ENCODE measurements at places on chromosomes 6 and 20.

- H3K4me1 ChIP-seq, result no peaks in the 10 kb centered on the region
- DNase-seq, result no peak
- H3K36me3 ChIP-seq, result no peaks in the 10 kb centered on the region
- no peak overlapping the region for H3K27ac ChIP-seq
- H3K27me3 ChIP-seq, result no peaks in the 10 kb centered on the region
- no peak overlapping the region for H3K4me3 ChIP-seq
These were observed 48.7 kb upstream of the HEY2 start for GRCh38 chr6:125700581-125701353.

DNA sequence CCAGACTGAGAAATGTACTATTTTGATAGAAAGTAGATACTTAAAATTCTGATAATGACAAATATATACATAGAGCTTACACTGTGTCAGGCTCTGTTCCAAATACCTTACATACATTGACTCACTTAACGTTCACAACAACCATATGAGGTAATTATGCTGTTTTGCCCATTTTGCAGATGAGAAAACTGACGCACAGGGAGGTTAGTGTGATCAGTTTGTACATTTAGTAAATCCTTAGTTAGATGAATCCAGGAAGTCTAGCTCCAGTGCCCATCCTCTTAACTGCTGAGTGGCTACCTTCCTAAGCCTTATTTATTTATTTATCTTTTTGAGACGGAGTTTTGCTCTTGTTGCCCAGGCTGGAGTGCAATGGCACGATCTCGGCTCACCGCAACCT lies 23.3 kb upstream of the GTF3C6 start:
- H3K36me3 ChIP-seq, result no peaks in the 10 kb centered on the region
- H3K27me3 ChIP-seq, result no peaks in the 10 kb centered on the region
- no peaks in the 10 kb centered on the region for H3K4me1 ChIP-seq
- H3K27ac ChIP-seq, result no peak overlapping the region
- DNase-seq, result no peak
- no peak overlapping the region for H3K4me3 ChIP-seq

- no peak for DNase-seq
- H3K4me1 ChIP-seq, result no peaks in the 10 kb centered on the region
- no peak overlapping the region for H3K4me3 ChIP-seq
- no peak overlapping the region for H3K27ac ChIP-seq
- H3K27me3 ChIP-seq, result peaks cover 56% of the 10 kb centered on the region
These were observed 9.2 kb downstream of the ADAM33 start for GRCh38 chr20:3672547-3673171.

DNA sequence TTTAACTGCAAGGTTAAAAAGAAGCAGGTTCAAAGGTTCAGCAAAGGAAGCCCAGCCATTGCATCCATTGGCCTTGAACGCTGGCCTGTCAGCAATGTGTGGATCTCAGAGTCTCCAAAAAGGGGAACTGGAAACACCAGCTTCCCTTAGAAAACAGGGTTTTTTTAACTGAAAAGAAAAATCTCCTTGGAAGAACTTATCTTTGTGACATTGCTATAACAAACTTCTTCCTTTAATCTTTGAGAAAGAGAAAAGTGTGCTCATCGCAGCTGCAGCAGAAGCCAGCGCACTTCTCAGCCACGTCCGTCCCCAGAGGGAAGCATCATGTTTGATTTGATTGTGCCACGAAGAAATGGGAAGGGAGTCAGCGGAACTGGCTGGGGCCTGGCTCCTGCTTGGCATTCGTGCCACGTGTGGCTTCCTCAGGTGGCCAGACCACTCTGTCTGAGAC lies 215.0 kb downstream of the SYNDIG1 start:
- H3K4me1 ChIP-seq, result no peaks in the 10 kb centered on the region
- DNase-seq, result peak; percentile 5
- H3K4me3 ChIP-seq, result no peak overlapping the region
- no peak overlapping the region for H3K27ac ChIP-seq
- no peaks in the 10 kb centered on the region for H3K36me3 ChIP-seq

- no peak overlapping the region for H3K27ac ChIP-seq
- no peak for DNase-seq
- H3K27me3 ChIP-seq, result no peaks in the 10 kb centered on the region
- no peaks in the 10 kb centered on the region for H3K4me1 ChIP-seq
These were observed 1.7 kb upstream of the KIF25 start for GRCh38 chr6:167995731-167996151.

- no peak overlapping the region for H3K27ac ChIP-seq
- no peak for DNase-seq
- H3K4me3 ChIP-seq, result no peak overlapping the region
- no peaks in the 10 kb centered on the region for H3K36me3 ChIP-seq
These were observed 120.2 kb upstream of the MLN start for GRCh38 chr6:33923857-33924514.

- peak; percentile 55 for DNase-seq
- H3K36me3 ChIP-seq, result no peaks in the 10 kb centered on the region
- no peaks in the 10 kb centered on the region for H3K4me1 ChIP-seq
- no peak overlapping the region for H3K4me3 ChIP-seq
- H3K27me3 ChIP-seq, result no peaks in the 10 kb centered on the region
These were observed 106.5 kb upstream of the LAMP5 start for GRCh38 chr20:9407805-9408421.

DNA sequence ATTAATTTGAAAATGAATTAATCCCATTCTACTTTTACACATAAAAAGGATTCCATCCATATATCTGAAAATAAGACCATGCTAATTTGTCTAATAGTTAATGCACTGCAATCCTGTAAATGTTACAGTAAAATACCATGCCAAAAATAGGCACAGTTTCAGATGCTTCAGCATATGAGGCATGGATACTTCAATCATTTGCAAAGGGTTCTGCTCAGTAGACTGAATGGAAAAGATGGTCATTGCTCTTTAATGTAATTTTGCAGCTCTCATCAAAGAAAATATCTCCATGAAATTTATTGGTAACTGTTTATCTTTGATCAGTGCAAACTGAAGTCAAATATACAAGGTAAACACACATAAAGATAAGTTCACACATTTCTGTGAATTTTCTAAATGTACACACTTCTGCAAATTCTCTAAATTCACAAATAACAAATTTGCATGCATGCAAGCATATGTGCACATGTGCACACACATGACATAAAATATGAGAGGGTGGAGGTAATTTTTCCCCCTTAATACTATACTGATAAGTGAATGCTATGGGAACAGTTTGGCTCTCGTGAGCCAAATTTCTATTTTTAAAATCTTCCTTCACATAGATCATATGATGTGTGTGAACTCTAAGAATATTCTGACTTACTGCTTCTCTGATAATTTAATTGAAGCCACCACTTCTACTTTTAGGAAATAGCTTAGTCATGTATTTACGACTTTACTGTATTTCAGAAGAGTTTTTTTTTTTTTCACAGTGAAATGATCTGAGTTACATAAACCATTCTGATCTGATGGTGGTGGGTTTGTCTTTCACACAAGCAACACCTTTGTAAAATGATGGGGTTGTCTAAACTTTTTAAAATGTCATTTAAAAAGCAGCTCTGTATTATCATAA lies 996.8 kb upstream of the CITED2 start:
- no peak overlapping the region for H3K27ac ChIP-seq
- H3K36me3 ChIP-seq, result no peaks in the 10 kb centered on the region
- no peak for DNase-seq
- no peaks in the 10 kb centered on the region for H3K4me1 ChIP-seq
- H3K4me3 ChIP-seq, result no peak overlapping the region

GRCh38 chr6:142155895-142156757 lies 9.1 kb downstream of the VTA1 start:
- H3K27me3 ChIP-seq, result no peaks in the 10 kb centered on the region
- DNase-seq, result no peak
- H3K4me1 ChIP-seq, result no peaks in the 10 kb centered on the region
- no peak overlapping the region for H3K27ac ChIP-seq
- no peaks in the 10 kb centered on the region for H3K36me3 ChIP-seq

DNA sequence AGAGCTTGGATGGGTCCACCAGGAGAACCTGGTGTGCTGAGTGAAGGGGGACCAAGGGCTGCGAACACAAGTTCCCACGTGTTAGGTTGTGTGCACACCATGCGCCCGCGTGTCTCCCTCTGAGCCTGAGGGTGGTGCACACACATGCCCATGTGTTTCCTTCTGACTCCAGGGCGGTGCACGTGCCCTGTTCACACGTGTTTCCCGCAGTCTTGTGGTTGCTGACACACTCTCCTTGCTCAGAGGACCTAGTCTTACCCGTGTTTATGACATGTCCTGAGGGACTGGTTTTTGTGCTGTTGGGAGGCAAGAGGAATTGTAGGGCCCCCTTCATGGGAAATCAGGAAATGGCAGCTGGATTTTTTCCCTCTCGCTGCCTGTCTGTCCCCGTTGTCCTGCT lies 36.3 kb upstream of the PCMTD2 start:
- no peaks in the 10 kb centered on the region for H3K27me3 ChIP-seq
- no peak for DNase-seq
- no peaks in the 10 kb centered on the region for H3K4me1 ChIP-seq
- no peak overlapping the region for H3K4me3 ChIP-seq

DNA sequence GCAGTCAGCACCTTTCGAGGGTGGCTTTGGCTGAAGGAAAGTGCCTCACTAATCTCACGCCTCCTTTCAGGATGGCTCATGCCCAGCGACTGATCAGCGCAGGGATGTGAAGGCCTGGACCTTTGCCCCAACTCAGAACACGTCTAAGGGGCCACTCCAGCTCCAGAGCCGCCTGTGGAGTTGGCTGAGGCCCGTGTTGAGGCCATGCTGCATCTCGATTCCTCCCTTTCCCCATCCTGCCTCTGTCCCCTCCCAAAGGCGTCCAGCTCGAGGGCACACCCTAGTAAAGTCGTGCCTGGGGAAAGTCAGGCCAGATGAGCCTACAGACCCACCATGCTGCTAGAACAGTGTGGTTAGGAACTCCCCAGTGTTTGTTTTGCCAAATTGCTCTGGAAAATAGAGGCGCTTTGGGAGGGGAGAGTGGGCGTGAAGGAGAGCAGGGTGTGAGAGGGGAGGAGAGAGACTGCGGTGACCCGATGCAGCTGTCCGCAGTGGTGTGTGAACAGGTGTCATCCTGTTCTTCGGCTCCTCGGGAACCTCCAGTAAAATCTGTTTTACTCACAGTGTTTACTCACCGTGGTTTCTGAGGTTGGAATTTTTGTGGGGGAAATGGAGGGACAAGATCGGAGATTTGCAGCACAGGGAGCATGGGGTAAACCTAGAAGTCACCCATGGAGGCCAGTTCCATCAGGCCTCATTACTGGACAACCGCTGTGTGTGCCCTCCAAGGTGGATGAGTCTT lies 85.0 kb upstream of the PMEPA1 start:
- DNase-seq, result no peak
- no peaks in the 10 kb centered on the region for H3K36me3 ChIP-seq
- no peak overlapping the region for H3K4me3 ChIP-seq

DNA sequence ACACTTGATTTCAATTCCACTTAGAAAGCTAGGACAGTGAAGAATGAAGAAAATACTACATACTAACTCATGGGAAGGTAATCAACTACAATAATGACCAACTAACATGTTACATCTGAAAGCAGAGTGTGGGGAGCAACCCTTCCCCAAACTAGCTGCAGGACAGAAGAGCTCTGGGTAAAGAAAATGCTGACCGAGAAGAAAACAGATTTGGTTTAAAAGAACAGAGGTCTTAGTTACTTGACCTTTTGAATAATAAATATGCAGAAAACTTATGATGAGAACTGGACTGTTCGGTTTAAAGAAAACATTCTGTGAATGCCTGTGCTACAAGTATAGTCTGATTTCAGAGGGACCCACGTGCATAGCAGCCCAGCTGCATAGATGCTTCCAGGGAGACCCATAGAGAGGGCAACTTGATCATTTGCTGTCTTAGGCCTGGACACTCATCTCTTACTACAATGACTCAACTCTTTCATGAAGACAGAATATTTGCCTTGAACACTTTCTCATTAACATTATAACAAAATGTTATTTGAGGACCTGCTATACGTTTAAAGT lies 53.5 kb downstream of the RALGAPA2 start:
- no peak overlapping the region for H3K27ac ChIP-seq
- no peaks in the 10 kb centered on the region for H3K4me1 ChIP-seq
- no peaks in the 10 kb centered on the region for H3K36me3 ChIP-seq
- DNase-seq, result no peak
- H3K4me3 ChIP-seq, result no peak overlapping the region
- no peaks in the 10 kb centered on the region for H3K27me3 ChIP-seq

- no peak overlapping the region for H3K27ac ChIP-seq
These were observed 12.4 kb downstream of the KIAA1755 start for GRCh38 chr20:38248133-38248532.

DNA sequence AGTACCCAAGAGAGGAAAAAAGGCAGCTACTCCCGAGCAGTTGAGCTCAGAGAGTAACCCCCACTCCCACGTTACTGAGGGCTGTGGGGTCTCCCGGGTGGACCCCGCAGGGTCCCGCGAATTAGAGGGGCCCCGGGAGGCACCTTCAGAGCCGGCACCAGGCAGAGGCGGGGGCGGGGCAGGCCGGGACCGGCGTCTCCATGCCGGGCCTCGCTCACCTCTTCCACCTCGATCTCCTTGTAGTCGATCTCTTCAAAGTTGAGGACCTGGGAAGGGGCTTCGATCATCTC lies 381 bp downstream of the MAP3K7 start:
- no peaks in the 10 kb centered on the region for H3K27me3 ChIP-seq
- H3K4me1 ChIP-seq, result peaks cover 10% of the 10 kb centered on the region
- H3K36me3 ChIP-seq, result no peaks in the 10 kb centered on the region
- H3K4me3 ChIP-seq, result peak overlapping the region; percentile 96
- peak overlapping the region; percentile 96 for H3K27ac ChIP-seq

DNA sequence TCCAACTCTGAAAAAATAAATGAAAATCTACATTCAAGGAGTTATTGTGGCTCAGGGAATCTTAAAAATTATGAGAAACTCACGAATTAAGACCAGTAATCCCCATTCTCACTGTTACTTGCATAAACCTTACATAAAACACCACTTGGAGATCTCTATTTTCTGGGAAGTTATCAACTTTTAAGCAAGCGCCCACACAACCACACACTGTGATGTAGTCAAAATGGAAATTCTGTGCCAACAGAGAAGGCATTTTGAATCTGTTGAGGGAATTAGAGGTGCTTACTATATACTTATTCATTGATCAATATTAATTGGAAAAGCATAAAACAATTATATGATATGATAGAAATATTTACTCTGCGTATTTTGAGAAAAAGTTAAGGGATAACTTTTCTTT lies 58.7 kb downstream of the HAO1 start:
- no peak overlapping the region for H3K4me3 ChIP-seq
- no peaks in the 10 kb centered on the region for H3K4me1 ChIP-seq
- H3K27me3 ChIP-seq, result no peaks in the 10 kb centered on the region
- H3K27ac ChIP-seq, result no peak overlapping the region
- H3K36me3 ChIP-seq, result no peaks in the 10 kb centered on the region

DNA sequence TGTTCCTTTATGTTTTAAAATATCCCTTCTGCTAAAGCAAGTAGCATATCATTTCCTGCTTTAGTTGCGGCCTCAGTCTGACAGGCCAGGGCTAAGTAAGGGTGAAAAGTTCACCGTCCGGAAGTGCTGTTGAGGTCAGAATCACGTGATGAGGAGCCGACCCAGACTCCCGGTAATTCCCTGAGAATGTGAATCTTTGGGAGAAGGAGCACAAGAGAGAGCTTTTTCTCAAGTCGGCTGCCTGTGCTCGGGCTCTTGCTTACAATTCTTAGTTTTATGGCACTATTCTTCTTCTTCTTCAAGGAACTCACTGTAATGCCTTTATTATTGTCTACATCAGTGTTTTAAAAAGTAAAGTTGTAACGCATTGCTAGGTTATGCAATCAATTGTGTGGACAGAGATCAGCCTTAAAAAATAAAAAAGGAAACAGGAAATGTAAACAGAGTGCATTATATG lies 309.3 kb downstream of the PRL start:
- H3K36me3 ChIP-seq, result no peaks in the 10 kb centered on the region
- peaks cover 5% of the 10 kb centered on the region for H3K4me1 ChIP-seq
- H3K27me3 ChIP-seq, result no peaks in the 10 kb centered on the region
- peak; percentile 55 for DNase-seq
- peak overlapping the region; percentile 37 for H3K4me3 ChIP-seq

- H3K36me3 ChIP-seq, result no peaks in the 10 kb centered on the region
- H3K4me3 ChIP-seq, result no peak overlapping the region
- H3K4me1 ChIP-seq, result no peaks in the 10 kb centered on the region
- no peaks in the 10 kb centered on the region for H3K27me3 ChIP-seq
These were observed 161.5 kb upstream of the STXBP5 start for GRCh38 chr6:147042679-147043078.

All from breast epithelium (tissue), 4 donors.